Hair follicular keratinocyte (primary cell): ENCODE measurements at places on chromosomes 5 and 9. TPM values are rescaled to one million over a fixed set of nuclear protein-coding genes. Genes with fewer than 3 reads are reported as not detected.

The C9 gene
- 0.08 TPM in 1 of 2 replicates, not detected in the other for total RNA-seq

The SAXO1 gene
- not detected in 2 replicates for total RNA-seq

The CCL27 gene
- total RNA-seq = not detected in 2 replicates

The TRIM36 gene
- 1.7 and 3.7 TPM in 2 replicates for total RNA-seq

The OLFM1 gene
- 1.2 TPM in 1 of 2 replicates, not detected in the other for total RNA-seq
